DMS53 (cell line): ENCODE measurements at places on chromosomes 5 and 9.

GRCh38 chr5:36164461-36164860 lies 12.6 kb downstream of the SKP2 start:
- peak; percentile 33 for DNase-seq

- no peak for DNase-seq
Measured at GRCh38 chr9:37364136-37364535, 58.4 kb upstream of the GRHPR start.

DNA sequence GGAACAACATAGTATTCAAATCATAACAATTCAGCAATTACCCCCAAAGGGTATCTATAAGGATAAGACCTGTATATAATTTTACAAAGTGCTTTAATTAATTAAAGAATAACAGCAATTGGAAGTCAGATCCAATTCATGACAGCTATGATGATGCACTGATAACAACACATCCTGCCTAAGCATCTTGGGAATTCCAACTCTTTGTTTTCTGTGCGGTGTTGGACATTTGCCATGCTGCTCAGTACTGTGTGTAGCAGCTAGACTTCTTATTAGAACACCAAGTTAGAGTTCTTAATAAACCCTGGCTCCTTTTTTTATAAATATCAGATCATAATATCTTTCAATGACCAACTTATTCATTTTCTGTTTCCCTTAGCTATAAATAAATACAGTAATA lies 209.0 kb downstream of the SEC61B start:
- no peak for DNase-seq

DNA sequence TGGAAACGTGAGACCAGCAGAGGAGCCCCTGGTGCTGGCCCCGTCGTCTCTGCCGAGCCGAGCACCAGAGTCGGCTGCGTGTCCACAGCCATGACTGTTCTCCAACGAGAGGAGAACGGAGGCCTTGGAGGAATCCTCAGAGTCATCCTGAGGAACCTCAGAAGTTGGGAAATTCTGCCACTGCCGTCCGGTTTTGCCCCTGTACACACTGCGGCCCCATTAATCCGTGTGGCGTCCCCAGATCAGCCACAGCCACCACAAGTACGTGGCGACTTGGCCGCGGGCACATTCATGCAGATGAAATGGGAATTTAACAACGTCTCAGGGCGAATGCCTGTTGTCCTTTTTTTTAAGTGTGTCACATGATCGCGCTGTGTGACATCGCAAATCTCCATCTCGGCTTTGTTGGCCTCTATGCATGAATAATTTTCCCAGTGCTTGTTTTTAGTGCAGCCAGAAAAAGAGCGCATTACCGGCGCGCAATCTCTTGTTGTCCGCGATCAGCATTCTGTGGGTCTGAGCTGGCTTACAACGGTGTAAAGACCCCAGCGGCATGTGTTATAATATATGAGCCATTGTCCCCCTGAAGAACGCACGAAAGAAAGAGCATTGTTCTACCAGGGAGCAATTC lies 323.0 kb upstream of the IRX4 start:
- DNase-seq = no peak

DNA sequence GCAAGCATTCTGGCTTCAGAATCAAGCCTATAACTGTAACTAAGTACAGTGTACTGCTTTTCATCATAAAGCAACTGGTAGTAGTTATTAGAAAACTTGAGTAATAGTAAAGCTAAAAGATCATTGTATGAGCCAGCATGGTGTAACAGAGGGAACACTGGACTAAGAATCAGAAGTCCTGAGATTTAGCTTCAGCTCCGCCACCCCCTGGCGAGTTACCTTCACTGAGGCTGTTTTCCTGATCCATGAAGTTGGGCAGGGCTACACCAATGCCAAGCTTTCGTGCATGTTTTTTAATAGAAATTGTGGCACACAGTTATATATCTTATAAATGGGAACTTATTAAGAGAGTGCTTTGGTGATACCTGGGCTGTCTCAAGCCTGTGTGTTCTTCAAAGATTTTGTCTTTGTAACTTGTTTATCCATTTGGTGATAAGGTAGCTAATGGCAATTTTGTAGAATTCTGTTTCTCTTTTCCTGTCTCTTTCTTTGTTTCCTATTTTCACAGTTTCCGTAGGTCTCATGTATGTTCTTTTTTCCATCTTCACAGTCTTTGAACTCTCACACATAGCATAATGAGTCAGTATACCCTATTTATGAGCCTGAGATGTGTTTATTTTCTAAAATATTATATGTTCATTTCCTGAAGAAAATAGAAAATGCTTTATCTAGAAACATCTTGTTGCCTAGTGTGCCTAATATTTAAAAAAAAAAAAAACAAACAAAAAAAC lies 102.3 kb downstream of the GDNF start:
- DNase-seq = no peak

GRCh38 chr5:131536211-131536826 lies 98.7 kb downstream of the RAPGEF6 start:
- DNase-seq = peak; percentile 96

DNA sequence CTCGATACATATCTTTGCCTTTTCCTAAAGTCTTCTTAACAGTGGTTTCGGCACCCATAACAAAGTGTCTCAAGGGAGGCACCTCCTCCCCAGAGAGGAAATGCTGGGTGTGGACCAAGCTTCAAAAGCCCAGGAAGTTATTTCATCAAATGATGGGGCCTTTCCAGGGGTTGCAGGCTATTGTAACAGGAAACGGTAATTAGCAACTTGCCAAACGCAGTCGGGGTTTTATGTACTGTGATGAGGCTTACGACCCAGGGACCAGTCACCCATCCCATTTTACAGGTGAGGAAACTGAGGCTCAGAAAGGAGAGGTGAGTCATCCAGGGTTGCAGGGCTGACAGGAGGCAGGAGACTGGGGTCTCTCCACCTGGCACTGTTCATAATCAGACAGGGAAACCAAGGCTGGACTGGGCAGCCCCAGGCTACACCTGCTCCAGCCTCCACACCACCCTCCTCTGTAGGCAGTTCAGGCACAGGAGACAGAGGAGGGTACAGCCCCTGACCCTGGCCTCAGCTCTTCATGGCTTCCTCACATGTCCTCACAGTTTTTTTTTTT lies 30.0 kb upstream of the SUSD3 start:
- DNase-seq = no peak

DNA sequence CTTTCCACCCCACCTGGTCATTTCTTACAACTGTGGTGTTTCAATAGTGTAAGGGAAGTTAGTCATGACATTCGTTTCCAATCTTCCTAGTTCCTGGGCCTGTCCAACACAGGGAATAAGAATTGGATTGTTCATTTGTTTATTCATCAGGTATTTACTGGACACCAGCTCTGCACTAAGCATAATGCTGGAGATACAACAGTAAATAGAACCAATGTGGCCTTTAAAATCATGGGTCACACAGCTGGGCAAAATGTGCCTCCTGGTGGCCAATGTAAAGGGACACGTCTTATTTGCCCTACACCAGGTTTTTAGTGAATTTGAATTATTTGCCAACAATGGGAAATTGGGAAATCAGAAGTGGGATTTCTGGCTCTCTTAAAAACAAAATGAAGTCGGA lies 10.4 kb downstream of the ABLIM3 start:
- peak; percentile 51 for DNase-seq

- no peak for DNase-seq
Measured at GRCh38 chr5:172559004-172559932, 81.8 kb upstream of the NEURL1B start.

DNA sequence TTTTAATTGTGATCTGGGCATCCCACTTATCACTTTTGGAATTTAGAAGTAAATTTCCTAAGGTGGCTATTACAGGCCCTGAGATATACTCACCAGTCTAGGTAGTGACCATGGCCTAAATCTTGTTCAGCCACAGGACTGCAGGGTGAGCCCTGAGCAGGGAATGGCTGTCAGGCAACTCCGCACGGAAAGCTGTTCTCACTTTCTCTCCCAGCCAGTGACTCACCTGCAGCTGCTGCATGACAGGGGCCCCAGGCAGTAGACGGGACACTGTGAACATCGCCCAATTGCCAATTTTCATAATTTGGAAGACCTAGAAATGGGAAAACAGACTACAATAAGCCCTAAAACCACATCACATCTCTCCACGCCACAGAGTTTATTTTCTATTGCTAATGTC lies 69.6 kb upstream of the TAF1L start:
- peak; percentile 10 for DNase-seq

DNA sequence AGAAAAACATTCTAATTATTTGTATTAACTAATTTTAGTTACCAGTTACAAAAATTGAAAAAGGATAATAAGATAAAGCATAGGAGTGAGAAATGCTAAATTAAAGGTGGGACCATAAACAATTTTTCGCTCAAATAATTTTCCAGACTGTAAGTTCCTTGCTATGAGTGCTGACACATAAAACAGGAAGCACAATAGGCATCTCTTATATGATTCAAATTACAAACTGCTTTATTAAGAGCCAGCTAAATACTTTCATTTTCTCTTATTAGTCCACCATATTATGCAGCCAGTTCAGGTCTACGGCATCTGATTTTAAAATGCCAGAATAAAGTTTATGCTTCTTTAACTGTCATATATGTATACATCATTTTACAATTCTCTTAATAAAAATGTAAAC lies 4.4 kb downstream of the RC3H2 start:
- DNase-seq = no peak

- no peak for DNase-seq
Measured at GRCh38 chr5:133485468-133485867, 126.9 kb downstream of the FSTL4 start.

DNA sequence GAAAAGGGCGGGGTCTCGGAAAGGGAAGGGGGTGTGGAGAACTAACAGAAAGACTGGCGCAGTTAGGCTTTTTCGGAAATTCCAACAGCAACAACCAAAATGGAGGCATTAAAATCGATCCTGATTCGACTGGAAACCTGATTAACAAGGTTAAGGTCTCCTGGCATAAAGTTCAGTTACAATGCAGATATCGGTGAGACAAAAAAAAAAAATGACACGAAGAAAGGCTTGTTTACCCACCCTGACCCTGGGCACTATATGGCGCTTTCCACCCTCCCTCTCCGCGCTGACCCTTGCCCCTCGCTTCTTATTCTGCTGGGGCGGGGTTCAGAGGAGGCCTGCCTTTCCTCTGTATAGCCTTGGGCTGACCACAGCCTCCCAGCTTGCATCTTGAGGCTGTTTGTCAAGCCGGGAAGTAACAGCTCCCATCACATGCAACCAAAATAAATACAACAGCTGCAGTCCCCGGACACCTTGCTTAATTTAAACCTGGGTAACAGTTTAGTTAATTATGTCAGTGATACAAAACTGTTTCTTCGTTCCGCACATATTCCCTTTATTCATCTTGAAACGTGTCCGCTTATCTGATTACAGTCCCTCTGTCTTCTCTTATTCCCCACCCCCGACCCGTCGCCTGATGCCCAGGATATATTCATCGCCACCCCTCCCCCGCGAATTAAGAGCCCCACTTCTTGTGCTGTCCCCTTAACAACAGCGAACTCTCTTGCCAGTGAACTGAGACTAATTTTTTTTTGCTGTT lies 795 bp upstream of the PJA2 start:
- DNase-seq = peak; percentile 80

- no peak for DNase-seq
Measured at GRCh38 chr5:84605241-84605640, 220.6 kb upstream of the EDIL3 start.

DNA sequence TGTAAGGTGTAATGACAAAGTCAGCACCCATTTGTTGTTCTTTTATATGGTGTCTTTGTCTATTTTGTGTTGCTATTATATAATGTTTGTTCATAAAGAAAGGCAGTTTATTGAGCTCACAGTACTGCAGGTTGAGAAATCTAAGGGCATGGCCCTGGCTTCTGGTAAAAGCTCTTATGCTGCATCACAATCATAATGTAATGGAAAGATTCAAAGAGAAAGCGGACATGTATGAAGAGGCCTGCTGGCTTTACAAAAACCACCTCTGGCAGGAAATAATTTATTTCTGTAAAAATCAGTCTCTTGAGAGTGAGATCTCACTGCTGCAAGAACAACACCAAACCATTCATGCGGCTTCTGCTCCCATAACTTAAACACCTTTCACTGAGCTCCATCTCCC lies 746.7 kb upstream of the FAM174A start:
- no peak for DNase-seq

GRCh38 chr9:94852373-94852772 lies 125.9 kb downstream of the AOPEP start:
- peak; percentile 14 for DNase-seq

- DNase-seq = no peak
Measured at GRCh38 chr9:135108831-135109510, 21.5 kb downstream of the OLFM1 start.

DNA sequence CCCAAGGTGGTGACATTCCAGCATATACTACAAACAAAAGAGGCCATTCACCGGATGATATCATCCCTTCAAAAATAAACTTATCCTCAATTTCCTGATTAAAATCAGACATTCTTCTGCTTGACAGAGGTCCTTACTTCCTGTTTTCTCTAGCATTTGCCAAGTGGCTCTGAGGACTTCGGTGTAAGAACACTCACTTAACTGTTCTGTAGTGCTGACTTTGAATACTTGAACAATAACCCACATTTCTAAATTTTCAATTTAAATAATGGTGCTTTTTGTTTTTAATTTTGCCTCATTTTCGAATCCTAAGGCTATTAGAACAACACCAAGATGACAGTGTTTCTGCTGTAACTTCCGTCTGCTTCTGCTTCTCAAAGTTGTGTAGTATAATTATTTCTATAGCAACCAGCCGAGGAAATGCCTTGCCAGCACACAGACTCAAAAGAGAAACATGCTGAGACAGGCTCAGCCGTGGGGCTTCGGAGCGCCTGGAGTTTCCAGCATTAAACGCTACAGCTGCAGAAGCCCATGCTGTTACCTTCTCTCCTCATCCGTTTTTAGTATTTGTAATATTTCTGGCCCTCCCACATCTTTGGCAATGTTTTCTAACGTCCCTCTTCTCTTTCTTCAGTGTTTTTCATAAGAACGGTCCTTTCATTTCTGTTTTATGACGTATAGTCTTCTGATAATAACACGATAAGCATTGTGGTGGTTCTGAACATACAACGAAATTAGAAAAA lies 19.5 kb upstream of the ANXA1 start:
- peak; percentile 87 for DNase-seq

DNA sequence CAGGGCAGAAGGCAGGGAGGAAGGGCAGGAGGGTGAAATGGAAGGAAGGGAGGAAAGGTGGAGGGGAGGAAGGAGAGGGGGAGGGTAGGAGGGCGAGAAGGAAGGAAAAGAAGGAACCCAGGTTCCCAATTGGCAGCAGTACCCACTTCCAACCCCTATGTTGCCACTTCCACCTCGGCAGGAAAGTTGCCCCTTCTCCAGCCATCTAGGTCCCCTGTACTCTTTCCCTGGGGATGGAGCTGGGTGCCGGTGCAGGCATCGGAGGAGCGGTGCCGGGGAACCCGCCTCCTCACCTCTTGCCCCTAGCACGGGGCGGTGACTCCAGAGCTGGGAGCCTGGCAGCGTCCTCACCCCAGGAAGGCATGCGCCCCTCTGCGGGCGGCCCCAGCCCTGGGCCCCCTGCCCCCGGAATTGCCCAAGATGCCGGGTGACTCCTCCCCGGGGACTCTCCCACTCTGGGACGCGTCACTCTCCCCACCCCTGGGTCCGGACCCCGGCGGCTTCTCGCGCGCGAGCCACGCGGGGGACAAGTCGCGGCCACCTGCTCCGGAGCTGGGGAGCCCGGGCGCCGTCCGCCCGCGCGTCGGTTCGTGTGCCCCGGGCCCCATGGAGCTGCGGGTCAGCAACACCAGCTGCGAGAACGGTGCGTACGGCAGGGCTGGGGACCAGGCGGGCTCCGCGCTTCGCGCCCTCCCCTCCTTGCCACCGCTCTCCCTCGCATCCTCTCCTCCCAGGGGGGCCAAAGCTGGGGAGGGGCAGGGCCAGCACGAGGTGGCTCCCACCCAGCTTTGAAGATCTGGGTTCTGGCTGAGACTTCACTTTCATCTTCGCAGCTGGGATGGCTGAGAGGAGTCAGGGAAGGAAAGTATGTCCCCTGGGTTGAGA lies at the start of gene NIPAL4:
Gene NIPAL4, plus strand, starts transcription at position 499 of the 885 bp plus-strand sequence. Its CDS starts 108 bp downstream, at position 607.
- peak; percentile 52 for DNase-seq

- DNase-seq = no peak
Measured at GRCh38 chr5:162372256-162372655, 304.7 kb downstream of the GABRG2 start.
